HepG2 (cell line): ENCODE measurements at places on chromosomes 4 and X. TPM values are rescaled to one million over a fixed set of nuclear protein-coding genes. Genes with fewer than 3 reads are reported as not detected.
A peak's percentile ranks its signal among the peaks of the same experiment; 100 is the strongest.

DNA sequence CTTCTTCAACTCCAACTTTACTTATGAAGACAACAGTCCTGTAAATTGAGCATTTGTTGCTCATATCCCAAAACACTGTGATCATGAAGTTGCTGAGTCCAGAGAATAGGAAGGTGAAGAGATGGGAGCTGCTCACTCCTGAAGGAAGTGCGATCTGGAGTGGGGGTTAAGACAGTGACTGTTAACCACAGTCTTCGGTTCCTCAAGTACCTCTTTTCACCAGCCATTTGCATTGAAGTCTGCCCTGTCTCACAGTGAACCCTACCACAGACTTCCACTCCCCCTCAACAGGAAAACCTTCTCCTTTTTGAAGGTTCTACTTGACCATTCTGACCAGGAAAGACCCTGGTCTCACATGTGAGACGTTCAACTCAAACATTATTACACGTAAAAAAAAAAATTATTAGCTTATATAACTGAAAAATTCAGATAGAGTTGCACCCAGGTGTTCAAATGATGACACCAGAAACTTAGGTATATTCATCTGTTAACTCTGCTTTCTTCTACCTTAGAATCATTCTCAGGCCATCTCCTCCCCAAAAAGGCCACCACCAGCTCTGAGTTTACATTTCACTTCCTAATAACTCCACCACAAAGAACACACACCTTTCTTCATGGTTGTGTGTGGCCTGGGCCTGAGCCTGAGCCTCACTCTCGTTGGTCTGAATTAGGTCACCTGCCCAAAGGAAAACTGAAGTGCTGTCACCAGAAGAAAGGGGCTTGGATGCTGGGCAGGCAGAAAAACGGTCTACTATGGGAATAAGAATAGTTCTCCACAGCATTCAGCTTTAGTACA lies 199.2 kb downstream of the DCTD start:
- DNase-seq, result no peak

- no peak for DNase-seq
Observed at GRCh38 chrX:103099691-103100090, 6.7 kb upstream of the NXF3 start.

DNA sequence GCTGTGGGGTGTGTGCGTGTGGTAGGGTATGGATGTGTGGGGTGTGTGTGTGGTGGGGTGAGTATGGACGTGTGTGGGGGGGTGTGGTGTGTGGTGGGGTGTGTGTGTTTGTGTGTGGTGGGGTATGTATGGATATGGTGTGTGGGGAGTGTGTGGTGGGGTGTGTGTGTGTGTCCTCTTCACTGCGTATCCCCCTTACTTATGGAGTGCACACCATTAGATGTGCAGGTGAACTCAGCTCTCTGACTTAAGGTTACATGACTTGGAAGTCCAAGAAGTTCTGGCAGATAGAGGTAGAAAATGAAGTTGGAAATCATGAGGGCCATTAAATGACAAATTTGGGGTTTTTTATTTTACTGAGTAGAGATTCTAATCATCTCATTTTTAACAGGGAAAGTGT lies 182.5 kb downstream of the PALLD start:
- DNase-seq, result no peak

SMIM14 gene
- total RNA-seq, result 16.3 and 26.2 TPM in 2 replicates

OCRL gene
- total RNA-seq, result 13.4 and 16.1 TPM in 2 replicates

ANK2 gene
- 15.1 and 18.6 TPM in 2 replicates for total RNA-seq

STOX2 gene
- 0.04 and 0.15 TPM in 2 replicates for total RNA-seq

SMR3B gene
- total RNA-seq, result not detected in 2 replicates

DNA sequence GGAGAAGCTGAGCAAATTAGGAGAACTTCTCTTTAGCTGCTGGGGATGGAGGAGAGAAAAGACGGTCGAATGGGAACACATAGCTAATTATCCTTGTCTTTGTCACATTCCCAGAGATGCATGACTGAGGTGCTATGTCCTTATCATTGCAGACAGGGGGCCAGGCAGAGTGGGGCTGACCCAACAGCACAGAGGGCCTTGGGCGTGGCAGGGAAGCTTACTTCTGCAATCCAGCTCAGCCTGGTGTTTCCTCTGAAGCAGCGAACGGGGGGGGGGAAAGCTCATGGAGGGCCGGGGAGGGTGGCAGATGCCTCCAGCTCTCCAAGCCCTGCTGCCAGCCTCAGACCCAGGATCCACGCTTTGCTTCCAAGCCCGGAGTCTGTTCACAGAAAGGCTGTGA lies 50.8 kb upstream of the HOPX start:
- no peak for DNase-seq

DNA sequence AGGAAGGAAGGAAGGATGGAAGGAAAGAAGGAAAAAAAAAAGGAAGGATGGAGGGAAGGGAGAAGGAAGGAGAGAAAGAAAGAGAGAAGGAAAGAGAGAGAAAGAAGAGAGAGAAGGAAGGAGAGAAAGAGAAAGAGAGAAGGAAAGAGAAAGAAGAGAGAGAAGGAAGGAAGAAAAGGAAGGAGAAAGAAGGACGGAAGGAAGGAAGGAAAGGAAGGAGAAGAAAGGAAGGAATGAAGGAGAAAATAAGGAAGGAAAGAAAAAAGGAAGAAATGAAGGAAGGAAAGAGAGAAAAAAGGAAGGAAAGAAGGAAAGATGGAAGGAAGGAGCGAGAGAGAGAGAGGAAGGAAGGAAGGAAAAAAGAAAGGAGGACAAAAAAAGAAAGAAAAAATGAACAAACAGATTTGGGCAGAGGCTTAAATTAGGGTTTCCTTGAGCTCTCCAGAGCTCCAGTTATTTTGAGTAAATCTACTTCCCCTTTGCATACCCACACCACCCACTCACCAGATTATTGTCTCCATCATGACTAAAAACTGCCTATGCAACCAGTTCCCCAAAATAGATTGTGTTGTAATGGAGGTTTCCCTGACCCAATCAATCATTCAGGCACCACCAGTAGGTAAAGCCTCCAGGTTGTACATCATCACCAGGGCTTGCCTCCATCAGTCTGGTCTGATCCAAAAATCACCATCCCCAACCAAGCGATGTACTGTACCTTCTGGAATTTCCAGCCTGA lies 1722.9 kb upstream of the PCDH10 start:
- DNase-seq, result no peak

- DNase-seq, result peak; percentile 41
Observed at GRCh38 chr4:39046249-39046648, 14.0 kb upstream of the TMEM156 start.
